Activated CD4-positive, alpha-beta memory T cell treated with anti-CD3 and anti-CD28 coated beads, Interleukin-2, amount 10 ng/mL, durations not matched to agents 7 days and 5 days (primary cell): ENCODE measurements at places on chromosomes 16 and 17. TPM values are rescaled to one million over a fixed set of nuclear protein-coding genes. Genes with fewer than 3 reads are reported as not detected.

GRCh38 chr17:40297511-40297910 lies 9.8 kb downstream of the CDC6 start:
- no peak for DNase-seq
- H3K27me3 ChIP-seq = no peaks in the 10 kb centered on the region
- H3K36me3 ChIP-seq = peaks cover 84% of the 10 kb centered on the region
- peaks cover 25% of the 10 kb centered on the region for H3K4me1 ChIP-seq
- H3K27ac ChIP-seq = no peak overlapping the region

- no peak overlapping the region for H3K27ac ChIP-seq
- no peaks in the 10 kb centered on the region for H3K4me1 ChIP-seq
- no peaks in the 10 kb centered on the region for H3K36me3 ChIP-seq
- no peak overlapping the region for H3K4me3 ChIP-seq
These were observed 389.9 kb downstream of the UTP18 start for GRCh38 chr17:51650202-51650601.

- H3K36me3 ChIP-seq = no peaks in the 10 kb centered on the region
- no peak for DNase-seq
- H3K4me3 ChIP-seq = no peak overlapping the region
These were observed 41.6 kb upstream of the KSR1 start for GRCh38 chr17:27414694-27415093.

- peaks cover 3% of the 10 kb centered on the region for H3K4me1 ChIP-seq
- no peak overlapping the region for H3K27ac ChIP-seq
- H3K27me3 ChIP-seq = no peaks in the 10 kb centered on the region
- H3K36me3 ChIP-seq = no peaks in the 10 kb centered on the region
- no peak for DNase-seq
- H3K4me3 ChIP-seq = no peak overlapping the region
These were observed 54.4 kb upstream of the YPEL2 start for GRCh38 chr17:59277031-59277430.

The ZPBP2 gene
- total RNA-seq = not detected

- no peaks in the 10 kb centered on the region for H3K36me3 ChIP-seq
- H3K4me1 ChIP-seq = no peaks in the 10 kb centered on the region
- H3K27ac ChIP-seq = no peak overlapping the region
These were observed 1.4 kb downstream of the SLC4A1 start for GRCh38 chr17:44266402-44267164.

The SLFN13 gene
- total RNA-seq = 96.7 TPM

The ST6GALNAC2 gene
- 0.65 TPM for total RNA-seq

GRCh38 chr16:49112754-49113153 lies 168.9 kb downstream of the CBLN1 start:
- H3K36me3 ChIP-seq = no peaks in the 10 kb centered on the region
- no peak for DNase-seq
- no peak overlapping the region for H3K27ac ChIP-seq
- H3K4me3 ChIP-seq = no peak overlapping the region
- no peaks in the 10 kb centered on the region for H3K4me1 ChIP-seq

DNA sequence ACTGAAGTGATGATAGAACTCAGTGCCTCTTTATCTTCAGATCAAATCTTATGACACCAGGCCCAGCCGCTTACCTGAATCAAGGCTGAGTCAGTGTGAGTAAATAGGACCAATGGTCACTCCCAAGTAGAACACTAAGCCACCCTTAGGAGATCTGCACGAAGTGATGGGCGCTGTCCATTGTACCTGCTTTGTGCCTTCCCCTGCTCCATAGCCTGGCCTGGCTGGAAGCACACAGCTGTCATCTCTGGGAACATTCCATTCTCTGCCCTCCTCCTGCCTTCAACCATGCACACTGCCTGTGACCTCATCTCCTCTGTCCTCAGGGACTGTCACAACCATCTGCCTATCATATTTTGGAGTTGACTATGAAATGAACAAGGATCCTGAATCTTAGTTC lies 279.5 kb upstream of the ASIC2 start:
- no peaks in the 10 kb centered on the region for H3K36me3 ChIP-seq
- H3K4me3 ChIP-seq = no peak overlapping the region
- H3K27ac ChIP-seq = no peak overlapping the region
- H3K27me3 ChIP-seq = no peaks in the 10 kb centered on the region
- no peaks in the 10 kb centered on the region for H3K4me1 ChIP-seq

GRCh38 chr17:31308372-31309334 lies 5.2 kb downstream of the EVI2B start:
- peak overlapping the region; percentile 83 for H3K4me3 ChIP-seq
- H3K4me1 ChIP-seq = peaks cover 46% of the 10 kb centered on the region
- no peak for DNase-seq
- no peaks in the 10 kb centered on the region for H3K27me3 ChIP-seq

DNA sequence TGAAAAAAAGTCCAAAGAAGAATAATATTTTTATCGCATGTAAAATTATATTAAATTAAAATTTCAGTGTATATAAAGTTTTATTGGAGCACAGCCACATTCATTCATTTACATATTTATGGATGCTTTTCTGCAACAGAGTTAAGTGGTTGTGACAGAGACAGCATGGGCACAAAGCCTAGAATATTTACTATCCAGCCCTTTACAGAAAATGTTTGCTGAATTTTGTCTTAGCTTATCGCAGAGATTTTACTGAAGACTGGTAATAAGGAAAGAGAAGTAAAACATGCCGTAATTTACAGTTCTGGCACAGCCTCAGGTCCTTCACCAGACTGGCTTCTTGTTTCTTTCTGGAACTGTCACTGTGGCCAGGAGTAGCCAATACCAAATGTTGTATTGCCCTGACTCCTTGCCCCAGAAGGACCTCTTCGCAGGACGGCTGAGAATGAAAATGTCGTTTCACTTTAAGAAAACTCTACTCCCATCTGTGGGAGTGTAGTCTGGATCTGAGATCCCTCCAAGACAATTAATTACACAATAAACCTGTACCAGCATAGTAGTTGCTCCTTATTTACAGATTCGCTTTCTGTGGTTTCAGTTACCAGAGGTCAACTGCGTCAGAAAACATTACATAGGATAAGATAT lies 94.9 kb upstream of the GOT2 start:
- no peak overlapping the region for H3K4me3 ChIP-seq
- no peak for DNase-seq
- no peaks in the 10 kb centered on the region for H3K4me1 ChIP-seq
